ENCODE measurements at places on chromosomes 11 and 22.

- no peak for DNase-seq
Measured at GRCh38 chr11:116773203-116774097, 663 bp upstream of the BUD13 start.

DNA sequence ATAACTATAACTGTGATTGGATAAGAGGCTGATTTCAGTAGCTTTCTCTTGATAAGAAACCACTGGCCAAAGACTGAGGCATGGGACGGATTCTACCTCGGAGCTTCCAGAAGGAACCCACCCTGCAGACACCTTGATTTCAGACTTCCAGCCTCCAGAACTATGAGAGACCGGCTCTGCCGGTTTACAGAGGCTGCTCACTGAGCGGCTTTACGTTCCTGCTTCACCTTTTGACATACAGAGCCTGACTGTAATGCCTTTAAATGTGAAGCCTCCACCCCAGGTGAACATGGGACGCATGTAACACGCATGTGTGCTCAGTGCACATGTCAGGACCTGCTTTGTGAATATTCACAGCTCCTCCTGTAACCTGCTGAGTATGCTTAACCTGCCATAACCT lies 361.5 kb downstream of the CTTN start:
- DNase-seq, result no peak

- no peak for DNase-seq
Measured at GRCh38 chr22:33007485-33007884, 50.7 kb downstream of the SYN3 start.

- DNase-seq, result no peak
Measured at GRCh38 chr22:20951932-20952380, 15.1 kb upstream of the AIFM3 start.

DNA sequence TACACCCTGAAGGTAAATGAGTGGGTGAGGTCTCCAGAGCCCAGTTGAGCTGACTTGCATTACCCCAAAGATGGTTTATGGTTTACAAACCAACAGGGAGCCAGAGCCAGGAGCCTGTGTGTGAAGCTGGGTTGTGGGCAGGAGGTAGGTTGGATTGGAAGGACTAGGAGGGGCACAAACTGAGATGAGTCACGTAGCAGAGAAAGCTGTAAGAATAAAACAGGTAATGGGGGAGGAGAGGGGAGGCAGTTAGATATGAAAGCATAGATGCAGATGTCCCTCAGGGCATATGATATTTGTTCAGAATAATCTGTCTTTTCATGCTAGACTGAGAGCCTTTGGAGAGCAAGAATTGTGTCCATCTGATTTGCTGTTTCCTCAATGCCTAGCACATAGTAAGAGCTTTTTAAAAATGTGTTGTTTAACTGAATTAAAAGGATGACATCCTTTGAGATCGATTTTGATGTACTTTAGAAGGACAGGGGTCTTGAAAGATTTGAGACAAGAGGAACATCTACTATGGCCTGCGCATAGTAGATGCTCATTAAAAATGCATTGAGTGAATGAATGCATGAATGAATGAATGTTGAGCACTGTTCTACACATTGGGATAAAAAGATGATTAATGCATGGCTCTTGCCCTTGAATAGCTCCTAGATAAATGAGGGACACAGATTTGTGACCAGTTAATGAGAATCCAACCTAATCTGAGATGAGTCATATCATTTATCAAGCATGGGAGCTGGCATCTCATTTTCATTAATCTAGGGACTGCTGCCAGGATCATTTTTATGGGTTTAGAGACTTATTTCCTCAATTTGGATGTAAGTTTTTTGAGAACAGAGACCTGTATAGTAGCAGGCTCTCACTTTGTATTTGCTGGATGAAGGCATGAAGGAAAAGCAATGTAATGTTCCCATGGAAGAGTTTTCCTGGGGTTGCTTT lies 175.8 kb upstream of the BDNF start:
- DNase-seq, result no peak

GRCh38 chr11:128361451-128362020 lies 225.8 kb downstream of the ETS1 start:
- no peak for DNase-seq

DNA sequence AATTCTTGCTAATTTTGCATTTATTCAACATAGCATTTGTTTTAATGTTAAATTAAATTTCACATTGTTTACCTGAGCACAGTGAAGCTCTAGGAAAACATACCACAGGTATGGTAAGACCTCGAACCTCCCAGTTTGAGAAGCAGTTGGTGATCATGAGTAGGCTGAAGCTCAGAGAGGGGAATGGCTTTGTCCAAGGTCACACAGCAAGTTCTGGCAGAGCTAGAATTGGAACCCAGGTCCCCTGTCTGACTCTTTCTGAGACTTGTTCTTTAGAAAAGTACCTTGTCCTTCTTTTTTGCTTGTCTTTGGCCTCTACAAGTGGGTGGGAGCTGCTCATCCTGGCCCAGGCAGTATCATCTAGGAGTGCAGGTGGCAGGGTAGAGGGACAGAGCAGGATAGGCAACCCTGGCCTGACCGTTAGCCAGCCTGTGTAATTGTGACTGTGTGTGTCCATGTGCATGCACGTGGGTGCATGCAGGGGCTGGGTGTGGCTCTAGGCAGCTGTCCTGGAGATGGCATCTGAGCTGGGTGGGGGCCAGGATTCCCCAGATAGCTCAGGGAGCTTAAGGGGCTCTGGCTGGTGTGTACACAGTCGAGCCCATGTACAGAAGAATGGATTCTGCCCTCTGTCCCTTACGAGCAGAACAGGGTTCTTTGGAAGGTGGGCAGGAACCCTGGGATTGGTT lies 21.6 kb downstream of the PHLDB1 start:
- no peak for DNase-seq

DNA sequence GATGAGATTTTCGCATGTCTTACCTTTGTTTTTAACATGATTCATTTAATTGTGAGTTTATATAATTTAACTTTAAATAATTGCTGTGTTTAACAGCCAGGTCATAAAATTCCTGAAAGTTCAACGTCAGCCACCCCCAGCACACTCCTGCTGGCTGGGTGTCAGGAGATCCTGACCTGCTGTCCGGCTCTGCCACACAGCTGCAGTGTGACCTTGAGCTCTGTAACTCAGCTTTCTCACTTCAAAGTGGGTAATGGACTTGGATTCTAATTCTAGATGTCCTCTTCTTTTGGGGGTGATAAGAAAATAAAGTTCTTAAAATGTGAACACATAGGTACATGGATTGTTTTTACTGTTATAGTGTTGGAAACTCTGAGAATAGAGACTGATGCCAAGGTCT lies 10.9 kb downstream of the VPS26B start:
- no peak for DNase-seq

DNA sequence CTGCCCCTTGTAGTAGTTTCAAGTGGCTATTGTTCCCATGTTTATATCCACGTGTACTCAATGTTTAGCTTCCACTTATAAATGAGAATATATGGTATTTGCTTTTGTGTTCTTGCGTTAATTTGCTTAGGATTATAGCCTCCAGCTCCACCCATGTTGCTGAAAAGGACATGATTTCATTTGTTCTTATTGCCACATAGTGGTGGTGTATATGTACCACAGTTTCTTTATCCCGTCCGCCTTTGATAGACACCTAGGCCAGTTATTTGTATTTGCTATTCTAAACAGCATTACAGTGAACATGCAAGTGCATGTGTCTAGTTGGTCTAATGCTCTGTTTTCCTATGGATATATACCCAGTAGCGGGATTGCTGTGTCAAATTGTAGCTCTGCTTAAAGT lies 6.8 kb downstream of the OR51B2 start:
- no peak for DNase-seq

GRCh38 chr11:75891947-75892739 lies 77.1 kb downstream of the UVRAG start:
- no peak for DNase-seq

- DNase-seq, result no peak
Measured at GRCh38 chr22:33051960-33052839, 6.0 kb downstream of the SYN3 start.

GRCh38 chr22:30175690-30176288 lies 70.8 kb downstream of the LIF start:
- DNase-seq, result no peak

GRCh38 chr11:3972431-3972830 lies 117.0 kb downstream of the STIM1 start:
- no peak for DNase-seq

GRCh38 chr11:112814168-112814567 lies 147.1 kb upstream of the NCAM1 start:
- DNase-seq, result no peak

GRCh38 chr22:28969401-28970168 lies 86.2 kb downstream of the ZNRF3 start:
- no peak for DNase-seq

DNA sequence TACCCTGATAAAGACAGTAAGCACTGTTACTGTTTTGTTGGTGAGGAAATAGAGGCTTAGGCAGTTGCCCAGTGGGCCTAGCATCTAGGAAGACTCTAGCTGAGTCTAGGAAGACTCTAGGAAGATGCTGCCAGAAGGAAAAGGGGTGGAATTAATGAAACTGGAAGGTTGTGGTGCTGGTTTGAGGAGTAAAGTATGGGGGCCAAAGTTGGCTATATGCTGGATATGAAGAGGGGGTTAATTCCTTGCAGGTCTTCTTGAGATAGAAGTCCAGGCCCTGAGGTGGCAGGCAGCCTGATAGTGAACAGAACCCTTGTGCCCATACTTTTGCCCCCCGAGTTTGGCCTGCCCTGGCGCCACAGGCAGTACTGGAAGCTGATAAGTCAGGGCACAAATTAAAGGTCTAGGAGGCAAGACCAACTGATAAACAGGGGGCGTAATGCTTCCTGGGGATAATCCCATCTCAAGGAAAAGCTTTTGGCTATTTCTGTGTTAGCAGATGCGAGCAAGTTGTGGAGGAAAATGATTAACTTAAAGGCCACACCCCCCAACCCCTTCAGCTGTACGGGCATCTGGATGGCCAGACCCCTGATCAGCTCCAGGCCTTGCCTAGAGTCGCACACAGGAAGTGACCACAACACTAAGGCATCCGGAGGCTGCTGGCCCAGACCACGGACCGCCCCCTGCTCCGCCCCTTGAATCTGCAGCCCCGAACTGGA lies 3.1 kb downstream of the ILK start:
- peak; percentile 90 for DNase-seq

DNA sequence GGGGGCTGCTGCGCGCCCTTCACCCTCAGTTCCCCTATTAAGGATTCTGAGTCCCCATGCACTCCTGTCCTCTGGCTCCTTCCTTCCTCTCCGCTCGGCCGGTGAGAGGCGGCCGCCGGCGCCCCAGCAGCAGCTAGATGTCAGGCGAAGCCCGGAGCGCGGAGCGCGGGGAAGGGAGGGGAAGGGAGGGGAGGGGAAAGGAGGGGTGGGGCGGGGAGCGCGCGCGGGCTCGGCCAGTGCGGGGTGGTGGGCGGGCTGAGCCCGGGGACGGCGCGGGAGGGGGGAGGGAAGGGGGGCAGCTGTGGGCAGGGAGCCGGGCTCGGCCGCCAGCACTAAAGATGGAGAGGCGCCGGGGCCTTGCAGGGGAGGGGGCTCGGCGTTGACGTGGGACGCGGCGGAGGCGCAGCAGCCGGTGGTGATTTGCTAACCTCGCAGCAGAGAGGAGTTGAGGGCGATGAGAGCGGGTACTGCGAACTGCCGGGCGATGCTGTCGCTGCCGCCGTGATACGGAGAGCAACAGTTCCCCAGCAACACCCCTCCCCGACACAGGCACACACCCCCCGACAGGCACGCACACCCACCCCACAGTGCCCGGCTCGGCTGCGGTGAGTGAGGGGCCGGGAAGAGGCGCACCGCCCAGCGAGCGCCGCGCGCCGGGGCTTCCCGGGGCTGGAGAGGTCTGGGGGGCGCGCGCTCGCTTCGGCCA lies at the start of gene ZBTB16:
ZBTB16 (plus strand) TSS at position 434 of the 706 bp plus-strand sequence. CDS start 3,590 bp downstream, outside the sequence.
- peak; percentile 95 for DNase-seq

- no peak for DNase-seq
Measured at GRCh38 chr22:36455571-36456463, 25.6 kb downstream of the TXN2 start.

DNA sequence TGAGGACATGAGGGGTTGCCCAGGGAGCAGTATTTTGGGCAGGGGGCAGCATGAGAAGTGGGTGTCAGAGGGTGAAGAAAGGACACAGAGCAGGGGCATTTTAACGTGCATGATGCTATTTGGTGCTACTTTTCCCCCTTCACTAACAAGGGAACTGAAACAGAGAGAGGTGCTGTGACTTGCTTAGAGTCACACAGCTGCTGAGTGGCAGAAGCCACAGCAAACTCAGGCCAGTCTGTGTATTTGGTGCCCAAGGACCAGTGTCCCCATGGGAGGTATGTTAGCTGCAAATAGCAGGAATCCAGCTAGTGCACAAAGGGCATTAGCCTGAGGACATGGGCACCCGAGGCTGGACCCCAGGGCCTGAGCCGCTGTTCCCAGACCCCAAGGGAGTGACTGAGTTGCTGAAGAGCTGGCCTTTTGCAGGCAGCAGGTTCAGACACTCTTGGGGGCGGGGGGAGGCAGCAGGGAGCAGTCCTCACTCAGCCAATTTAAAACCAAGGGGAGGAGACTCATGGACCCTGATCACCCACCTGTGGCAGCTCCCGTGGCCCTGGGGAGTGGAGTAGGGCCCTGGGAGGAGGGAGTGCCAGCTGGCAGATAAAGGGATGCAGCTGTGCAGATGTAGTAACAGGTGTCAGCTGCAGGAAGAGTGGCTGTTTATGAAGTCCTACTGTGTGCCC lies 14.6 kb downstream of the PARVG start:
- DNase-seq, result no peak

DNA sequence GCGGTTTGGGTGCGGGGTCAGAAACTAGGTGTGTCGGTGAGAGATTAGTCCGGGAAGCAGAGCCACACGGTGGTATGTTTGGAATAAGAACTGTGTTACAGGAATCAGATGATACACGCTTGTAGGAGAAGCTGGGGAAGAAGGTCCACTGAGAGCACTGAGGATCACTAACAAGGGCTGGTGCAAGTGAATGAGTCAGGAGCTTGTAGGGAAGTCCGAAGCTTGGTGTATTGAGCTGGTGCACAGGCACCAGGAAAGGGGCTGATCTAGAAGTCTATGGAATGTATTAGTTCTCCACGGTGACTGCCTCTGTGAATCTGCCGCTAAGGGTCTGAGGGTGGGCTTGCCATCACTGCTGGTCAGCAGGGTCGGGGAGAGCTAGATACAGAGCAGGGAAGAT lies 18.8 kb upstream of the GRK3 start:
- DNase-seq, result no peak

GRCh38 chr11:70433966-70434812 lies 35.9 kb downstream of the CTTN start:
- no peak for DNase-seq

DNA sequence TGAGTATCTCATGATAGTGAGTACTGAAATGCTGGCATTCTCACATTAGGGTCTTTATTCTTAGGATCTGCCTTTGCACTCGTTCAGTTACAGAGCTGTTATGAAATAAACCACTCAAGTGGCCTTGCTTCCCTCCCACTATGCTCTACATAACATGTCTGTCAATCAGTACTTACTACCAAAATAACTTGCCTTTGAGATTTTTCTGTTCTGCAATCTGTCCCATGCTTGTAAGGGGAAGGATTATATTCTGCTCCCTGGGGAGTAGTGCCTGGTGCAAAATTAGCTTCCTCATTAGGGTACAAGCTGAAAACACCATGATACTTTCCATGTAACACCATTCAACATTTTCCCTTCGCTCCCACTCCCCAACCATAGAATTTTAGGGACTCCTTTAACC lies 1.9 kb upstream of the GRAP2 start:
- no peak for DNase-seq

GRCh38 chr22:30694640-30695350 lies at the start of gene OSBP2:
Gene OSBP2 (plus strand): TSS chr22:30694874. CDS start chr22:30694910, 36 bp downstream.
- no peak for DNase-seq

All from fibroblast of gingiva (primary cell).